D341Med (cell line): ENCODE measurements at places on chromosomes 7 and 10.

DNA sequence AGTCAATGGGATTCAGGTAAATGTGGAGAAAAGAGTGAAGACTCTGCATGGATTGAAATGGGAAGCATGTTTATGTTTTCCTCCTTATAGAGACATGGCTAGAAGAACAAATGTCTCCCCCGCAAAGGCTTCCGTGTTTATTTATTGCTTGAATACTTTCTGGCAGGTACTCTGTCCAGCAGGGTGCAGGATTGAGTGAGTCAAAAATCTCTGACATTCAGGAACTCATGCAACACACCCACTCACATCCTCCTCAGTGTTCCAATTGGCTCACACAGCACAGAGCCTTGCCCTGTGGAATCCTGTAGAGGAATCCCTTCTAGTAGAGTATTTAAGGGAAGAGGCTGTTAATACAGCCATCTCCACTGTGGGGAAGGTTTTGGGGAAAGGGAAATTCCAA is 290.3 kb upstream of the VWC2 start:
- no peak for DNase-seq

- DNase-seq, result no peak
Observed at GRCh38 chr10:48774416-48775205, 89.9 kb downstream of the WDFY4 start.

GRCh38 chr10:86642021-86642420 is 12.3 kb upstream of the OPN4 start:
- no peak for DNase-seq

- no peak for DNase-seq
Observed at GRCh38 chr10:111873621-111874135, 309.9 kb downstream of the GPAM start.

DNA sequence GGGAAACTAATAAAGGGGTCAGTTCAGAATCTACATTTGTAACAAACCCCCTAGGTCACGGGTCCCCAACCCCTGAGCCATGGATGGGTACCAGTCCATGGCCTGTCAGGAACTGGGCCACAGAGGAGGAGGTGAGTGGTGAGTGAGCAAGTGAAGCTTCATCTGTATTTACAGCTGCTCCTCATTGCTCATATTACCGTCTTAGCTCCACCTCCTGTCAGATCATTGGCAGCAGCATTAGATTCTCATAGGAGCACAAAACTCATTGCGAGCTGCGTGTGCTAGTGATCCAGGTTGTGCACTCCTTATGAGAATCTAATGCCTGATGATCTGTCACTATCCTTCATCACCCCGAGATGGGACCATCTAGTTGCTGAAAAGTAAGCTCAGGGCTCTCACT is 88.4 kb upstream of the MPP7 start:
- no peak for DNase-seq

- DNase-seq, result no peak
Observed at GRCh38 chr10:58662314-58662713, 149.6 kb downstream of the BICC1 start.

DNA sequence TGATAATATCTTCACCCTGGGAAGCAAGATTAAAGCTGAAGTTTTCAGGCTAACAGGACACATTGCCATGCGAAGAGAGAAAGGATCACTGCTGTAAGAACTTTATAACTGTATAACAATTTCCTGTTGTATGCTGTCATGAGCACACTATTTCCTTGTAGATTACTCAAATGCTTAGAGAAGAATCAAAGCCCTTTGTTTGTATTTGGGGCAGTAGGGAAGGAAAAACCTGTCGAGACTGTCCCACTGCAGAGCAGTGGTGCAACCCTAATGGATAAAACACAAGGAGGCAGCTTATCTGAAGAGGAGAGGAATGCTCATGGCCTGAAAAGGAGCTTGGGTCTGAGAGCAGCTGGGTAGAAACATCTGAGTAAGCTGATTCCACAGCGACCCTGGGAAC is 327.7 kb upstream of the NPSR1 start:
- DNase-seq, result no peak

GRCh38 chr10:83274088-83274487 is 865.2 kb upstream of the GHITM start:
- DNase-seq, result no peak

DNA sequence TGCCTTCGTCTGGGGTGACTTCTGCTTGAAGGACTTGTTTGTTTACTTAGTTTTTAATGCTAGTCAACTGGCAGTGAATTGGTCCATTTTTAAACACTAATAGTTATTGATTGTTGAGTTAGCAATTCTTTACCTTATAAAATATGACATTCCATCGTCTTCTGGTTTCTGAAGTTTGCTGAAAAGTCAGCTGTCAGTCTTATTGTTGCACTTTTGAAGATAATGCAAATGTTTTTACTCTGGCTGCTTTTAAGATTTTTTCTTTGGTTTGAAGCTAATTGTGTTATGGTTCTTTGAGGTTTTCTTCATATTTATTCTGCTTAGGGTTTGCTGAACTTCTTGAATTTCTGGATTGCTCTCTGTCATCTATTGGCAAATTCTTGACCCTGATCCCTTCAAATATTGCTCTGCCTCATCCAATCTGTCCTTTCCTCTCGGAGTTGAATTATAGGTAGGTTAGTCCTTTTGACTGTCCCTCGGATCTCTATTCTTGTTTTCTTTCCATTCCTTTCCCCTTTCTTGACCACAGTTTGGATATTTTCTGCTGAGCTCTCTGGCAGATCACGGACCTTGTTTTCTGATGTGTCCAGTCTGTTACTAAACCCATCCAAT is 24.2 kb downstream of the MGMT start:
- DNase-seq, result no peak

GRCh38 chr10:77245953-77246352 is 391.7 kb downstream of the KCNMA1 start:
- DNase-seq, result no peak

- DNase-seq, result peak; percentile 61
Observed at GRCh38 chr10:100656454-100656853, 88.9 kb upstream of the PAX2 start.

DNA sequence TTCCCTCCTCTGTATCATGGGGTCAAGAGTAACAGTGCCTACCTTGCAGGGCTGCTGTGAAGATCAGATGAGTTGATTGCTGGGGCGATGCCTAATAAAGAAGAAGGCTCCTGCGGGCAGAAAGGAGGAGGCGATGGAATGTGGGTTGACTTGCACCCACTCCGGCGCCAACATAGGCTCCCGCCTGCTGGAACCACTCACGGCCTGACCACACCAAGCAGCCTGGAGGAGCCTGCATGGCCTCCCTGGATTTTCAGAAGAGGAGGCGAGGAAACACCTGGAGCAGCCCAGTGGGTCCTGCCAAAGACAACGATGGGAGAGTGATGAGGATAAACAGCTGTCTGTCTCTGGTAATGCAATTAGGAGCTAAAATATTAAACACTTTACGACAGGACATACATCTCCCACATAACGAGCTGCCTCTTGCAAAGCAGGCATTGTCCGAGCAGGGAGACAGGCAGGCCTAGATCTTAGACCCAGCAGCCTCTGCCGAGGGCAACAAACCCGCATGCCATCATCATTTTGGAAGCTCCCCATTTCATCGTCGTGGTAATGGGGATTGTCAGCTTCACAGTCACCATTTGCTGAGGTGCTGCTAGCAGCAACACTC is 302.9 kb upstream of the ZMIZ1 start:
- no peak for DNase-seq

DNA sequence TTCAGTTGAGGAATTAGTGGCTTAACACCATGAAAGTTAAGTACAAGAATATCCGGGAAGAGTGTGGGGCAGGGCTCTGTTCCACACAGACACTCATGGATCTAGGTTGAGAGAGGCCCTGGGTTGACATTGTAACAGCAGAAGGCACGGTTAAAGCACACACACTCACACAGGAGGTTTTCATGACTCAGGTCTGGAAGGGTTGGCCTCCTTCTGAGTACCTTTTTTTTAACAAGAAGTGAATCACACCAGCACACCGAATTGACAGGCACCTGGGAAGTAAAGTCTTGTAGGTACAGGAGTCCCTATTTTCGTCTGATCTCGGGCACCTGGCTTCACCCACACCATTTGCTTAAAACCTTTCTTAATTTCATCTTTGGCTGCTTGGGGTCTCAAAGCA is 509.4 kb upstream of the ADARB2 start:
- DNase-seq, result no peak

- DNase-seq, result no peak
Observed at GRCh38 chr10:127405221-127405620, 143.9 kb upstream of the NPS start.

DNA sequence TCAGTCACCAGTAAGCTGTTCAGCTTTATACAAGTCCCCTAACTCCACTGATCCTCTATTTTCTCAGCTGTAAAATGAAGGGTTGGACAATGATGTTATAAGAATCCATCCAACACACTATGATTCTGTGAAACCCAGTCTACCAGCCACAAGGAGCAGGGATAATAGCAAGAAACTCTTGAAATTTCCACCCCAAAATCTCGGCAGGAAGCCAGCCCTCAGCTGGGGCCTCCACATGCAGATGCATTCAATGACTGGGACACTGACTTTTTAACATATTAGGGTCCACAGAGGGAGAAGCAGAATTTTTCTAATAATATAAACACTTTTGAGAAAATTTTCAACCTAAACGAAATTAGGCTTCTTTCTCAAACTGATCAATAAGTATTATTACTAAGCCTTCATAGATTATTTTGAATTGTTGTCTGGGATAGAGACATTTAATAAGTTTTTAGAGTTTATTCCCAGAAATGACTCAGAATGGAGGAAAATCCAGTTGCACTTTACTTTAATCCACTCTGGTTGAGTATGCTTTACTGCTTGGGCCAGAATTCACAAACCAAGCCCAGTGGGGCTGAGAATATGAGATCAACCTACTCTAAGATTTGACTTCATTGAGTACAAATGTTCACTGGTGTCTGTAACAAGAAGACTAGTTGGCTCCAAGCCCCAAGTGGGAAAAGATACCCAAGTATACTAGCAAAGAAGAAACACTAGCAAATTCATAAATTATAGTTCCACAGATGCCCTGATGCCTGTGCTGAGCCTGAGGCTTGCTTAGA is 168.6 kb downstream of the C7orf25 start:
- DNase-seq, result no peak

- no peak for DNase-seq
Observed at GRCh38 chr7:17185690-17186070, 112.8 kb upstream of the AHR start.

DNA sequence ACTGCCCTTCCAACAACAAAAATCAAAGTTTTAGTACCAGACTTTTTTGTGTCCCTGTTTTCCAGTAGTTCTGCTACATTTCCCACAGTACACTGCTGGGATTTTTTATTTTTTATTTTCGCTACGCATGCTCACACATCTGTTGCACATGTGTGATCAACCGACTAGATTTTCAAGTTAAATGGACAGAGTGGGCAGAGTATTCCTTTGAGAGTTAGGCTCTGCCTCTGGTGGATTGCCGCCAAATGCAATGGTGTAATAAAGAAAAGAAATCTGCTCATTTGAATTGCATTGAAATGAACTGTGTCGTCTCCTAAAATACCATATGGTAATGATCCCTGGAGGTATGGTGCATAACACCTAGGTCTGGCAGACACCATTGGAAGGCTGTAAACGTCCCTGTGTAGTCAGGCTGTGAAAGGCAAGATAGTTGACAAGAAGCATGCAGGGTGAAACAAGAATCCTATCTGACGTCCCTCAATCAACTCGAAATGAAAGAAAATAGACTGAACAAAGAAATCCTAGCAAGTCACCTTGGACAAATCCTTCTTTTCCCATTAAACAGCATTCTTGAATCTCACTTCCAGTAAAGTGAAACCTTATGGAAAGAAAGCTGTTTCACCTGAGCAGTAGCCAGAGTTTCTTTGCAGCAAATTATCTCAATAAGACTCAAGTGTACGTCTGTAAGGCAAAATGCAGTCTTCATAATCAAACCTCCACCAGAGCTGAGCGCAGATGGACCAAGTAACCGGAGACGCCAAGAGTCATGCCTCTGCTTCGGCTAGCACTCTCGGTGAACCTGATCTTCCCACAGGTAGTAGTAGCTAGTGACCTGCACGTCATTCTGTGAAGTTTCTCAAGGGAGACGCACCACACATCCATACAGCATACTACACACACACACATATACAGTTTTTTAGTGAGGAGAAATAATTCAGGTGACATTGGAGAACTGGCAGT is 357.3 kb downstream of the CRPPA start:
- DNase-seq, result no peak

GRCh38 chr7:128962899-128963298 is 25.2 kb downstream of the IRF5 start:
- no peak for DNase-seq

DNA sequence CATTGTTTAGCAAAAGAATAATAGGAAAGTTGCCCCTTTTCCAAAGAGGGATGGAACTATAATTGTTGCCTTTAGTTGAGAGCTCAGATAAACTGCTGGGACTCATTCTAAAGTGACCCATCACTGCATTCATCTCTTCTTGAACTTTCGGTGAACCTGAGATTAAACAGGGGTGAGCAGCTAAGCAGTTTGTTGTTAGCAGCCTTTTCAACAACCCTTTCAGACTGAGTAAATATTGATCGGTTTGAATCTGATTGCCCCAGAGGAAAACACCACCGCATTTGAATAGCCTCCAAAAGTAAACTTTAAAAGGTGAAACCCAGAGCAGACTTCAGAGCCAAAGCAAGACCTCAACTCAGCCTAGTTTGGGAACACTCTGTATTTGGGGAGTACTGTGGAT is 4.7 kb downstream of the HOXA1 start:
- no peak for DNase-seq

- DNase-seq, result no peak
Observed at GRCh38 chr7:79465551-79465950, 12.1 kb upstream of the MAGI2 start.

GRCh38 chr10:55485827-55486226 is 684.8 kb upstream of the PCDH15 start:
- no peak for DNase-seq

DNA sequence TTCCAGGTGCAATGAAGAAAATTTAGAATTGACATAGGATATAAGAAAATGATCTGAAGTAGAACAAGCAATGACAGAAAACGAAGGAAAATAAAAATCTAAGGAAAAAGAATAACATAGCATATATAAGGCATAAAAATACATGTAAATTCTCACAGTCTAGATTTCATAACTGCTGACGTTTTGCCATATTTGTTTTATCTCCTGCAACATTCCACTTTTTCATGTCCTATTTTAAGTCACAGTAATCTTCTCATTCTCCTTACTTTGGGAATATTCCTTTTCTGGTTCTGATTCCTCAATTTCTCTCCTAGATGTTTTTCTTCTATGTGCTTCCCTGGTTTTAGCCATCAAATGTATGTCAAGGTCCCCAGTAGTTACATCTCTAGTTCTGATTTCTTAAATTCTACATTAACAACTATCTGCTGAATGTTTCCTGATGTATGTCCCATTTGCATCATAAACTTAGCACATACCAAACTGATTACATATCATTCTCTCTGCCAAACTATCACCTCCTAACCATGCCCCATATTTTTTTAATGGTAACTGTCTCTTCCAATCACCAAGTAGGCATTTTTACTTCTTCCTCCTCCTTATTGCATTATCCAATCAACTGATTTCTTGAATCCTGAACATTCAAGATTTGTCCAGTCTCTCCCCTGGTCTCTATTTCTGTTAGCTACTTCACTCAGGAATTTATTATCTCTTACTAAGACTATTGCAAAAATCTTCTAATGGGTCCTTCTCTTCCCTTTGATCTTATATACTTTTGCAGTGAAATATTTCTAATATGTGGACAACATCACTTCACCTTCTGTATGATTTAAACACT is 171.3 kb downstream of the DNAJC1 start:
- DNase-seq, result no peak

GRCh38 chr7:155749578-155749977 is 62.7 kb downstream of the SHH start:
- no peak for DNase-seq

- DNase-seq, result no peak
Observed at GRCh38 chr7:31476073-31476745, 37.7 kb upstream of the ITPRID1 start.

GRCh38 chr10:23439961-23440889 is 1.4 kb downstream of the OTUD1 start:
- no peak for DNase-seq

- DNase-seq, result no peak
Observed at GRCh38 chr10:44520651-44521050, 135.8 kb upstream of the CXCL12 start.
